ENCODE measurements at places on chromosomes 6 and 20.

DNA sequence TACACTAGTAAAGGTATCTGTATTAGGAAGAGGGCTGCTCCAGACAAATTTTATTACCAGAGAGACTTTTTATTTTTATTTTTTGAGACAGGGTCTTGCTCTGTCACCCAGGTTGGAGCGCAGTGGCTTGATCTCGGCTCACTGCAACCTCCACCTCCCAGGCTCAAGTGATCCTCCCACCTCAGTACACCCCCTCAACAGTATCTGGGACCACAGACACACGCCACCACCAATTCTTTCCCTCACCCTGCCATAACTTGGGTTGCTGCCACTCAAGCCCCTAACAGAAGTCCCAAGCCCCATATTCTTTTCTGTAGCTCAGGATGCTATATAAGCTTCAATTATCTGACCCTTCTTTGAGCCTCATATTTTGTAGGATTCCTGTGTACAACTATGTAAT lies 6.9 kb downstream of the BCL2L1 start:
- DNase-seq, result no peak

GRCh38 chr6:43788301-43788700 lies 18.3 kb downstream of the VEGFA start:
- no peak for DNase-seq

DNA sequence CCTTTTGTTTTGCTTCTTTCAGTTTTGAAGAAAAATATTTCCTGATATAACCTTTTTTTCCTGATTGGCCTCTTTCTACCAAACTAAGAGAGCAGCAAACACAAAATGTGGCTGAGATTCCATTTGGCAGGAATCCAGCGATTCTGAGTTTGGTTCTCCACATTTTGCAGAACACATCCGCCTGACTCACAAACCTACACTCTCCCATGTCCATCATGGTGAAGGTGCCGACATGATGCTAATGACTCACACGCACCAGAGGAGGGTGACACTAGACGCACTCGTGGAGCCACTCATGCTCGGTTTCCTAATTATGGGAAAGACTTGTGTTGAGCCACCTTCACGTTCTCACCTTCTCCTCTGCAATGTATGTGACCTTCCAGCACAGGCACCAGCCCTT lies 45.9 kb upstream of the DUSP22 start:
- no peak for DNase-seq

DNA sequence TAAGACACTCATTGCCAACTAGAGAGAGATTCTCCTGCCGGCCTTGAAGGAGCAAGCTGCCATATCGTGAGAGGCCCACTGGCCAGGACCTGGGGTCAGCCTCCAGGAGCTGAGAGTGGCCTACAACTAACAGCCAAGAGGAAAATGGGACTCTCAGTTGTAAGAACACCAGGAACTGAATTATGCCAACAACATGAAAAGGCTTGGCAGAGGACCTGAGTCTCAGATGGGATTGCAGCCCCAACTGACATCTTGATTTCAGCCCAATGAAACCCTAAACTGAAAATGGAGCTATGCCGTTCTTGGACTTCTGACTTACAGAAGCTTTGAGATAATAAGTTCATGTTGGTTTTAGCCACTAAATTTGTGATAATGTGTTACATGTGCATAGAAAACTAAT lies 193.5 kb upstream of the LRFN2 start:
- DNase-seq, result no peak

DNA sequence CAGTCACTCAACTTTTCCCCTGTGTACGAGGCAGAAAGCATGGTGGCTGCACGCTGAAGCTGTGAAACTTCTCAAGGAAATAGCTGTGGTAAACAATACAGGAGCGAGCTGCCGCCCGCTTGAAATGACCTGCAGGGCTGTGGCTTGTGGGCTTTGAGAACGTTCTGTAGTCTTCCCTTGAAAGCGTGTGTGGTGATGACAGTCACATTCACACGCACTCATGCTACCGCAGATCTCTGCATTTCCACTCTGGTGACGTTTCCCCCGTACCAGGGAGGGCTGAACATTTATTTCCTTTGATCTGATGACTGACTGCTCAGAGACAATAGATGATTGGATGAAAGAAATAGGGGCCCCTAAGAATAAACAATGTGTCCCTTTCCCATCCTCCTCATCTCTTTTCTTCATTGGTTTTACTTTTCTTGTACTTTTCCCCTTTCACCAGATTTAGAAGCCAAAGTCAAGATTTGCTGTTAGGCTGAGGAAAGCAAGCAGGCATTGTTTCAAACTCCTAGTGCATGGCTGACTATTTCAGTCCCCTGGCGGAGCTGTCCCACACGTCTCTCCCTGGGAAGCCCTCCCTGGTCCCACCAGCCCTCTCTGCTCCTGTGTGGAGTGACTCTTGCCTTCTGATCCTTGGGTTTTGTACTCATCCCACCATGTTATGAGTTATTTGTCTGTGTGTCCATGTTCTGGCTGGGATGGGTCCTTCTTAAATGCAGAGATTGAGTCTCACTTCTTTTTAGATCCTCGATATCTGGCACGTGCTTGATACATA lies 3.9 kb downstream of the SYTL3 start:
- peak; percentile 74 for DNase-seq

DNA sequence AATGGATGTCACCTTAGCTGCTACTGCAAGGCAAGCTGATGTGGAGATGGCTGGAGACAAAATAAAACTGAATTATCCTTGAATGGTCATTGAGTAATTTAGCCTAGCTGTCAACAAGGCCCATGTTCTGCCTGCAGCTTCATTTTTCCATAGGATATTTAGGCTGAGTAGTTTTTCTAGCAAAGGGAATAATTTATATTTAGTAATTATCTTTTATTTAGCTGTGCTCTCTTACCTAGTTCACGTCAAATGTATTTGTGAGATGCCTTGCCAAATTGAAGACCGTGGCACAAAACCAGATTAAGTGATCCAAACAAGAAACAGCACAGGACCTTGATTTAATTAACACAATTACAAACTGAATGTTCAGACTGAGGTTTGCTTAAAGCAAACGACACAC lies 77.4 kb upstream of the CEP162 start:
- DNase-seq, result no peak

DNA sequence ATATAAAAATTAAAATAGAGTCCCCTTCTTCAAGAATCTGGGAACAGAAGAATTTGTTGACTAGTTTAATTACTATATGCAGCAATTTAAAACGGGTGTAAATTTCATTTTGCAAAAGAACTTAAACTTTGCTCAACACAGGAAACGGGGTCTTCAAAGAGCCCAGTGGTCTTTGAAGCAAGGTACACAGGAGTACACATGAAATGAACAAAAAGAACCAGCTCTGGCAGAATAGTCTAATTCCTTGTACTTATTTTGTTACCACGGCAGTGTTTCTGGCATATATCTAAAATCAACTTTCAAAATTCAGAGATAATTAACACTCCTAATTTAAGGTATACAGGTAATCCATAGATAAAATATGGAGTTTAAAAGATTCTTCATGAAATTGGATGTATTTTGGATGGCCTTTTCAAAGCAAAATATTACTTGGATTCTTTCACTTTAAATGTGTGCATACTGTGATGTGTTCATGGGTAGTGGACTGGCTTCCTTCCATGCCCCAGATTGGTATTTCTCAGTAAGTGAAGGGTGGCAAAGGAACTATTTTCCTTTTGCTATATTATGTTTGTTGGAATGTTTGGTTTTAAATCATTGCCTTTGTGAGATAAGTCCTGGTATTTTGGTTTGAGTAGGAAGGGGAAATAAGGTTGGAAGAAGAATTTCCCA lies 96.8 kb upstream of the THEMIS start:
- no peak for DNase-seq

GRCh38 chr6:106177786-106178185 lies 91.7 kb downstream of the PRDM1 start:
- no peak for DNase-seq

DNA sequence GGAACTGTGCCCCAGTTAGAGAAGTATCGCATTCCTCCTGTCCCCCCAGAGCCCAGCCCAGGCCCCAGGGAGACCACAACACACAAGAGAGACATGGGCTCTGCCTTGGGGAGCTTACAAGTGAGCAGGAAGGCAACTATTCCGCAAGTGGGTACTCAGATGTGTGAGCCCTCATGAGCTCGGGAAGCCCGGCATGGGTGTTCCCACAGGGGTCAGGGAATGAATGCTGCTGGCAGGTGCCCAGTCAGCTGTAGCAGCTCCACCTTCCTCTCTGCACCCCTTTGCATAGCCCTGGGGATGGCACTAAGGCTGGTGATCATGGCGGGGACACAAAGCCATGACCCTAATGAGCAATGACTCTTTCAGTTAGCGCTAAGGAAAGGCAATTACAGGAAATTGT lies 194.1 kb downstream of the SYNDIG1 start:
- DNase-seq, result no peak

DNA sequence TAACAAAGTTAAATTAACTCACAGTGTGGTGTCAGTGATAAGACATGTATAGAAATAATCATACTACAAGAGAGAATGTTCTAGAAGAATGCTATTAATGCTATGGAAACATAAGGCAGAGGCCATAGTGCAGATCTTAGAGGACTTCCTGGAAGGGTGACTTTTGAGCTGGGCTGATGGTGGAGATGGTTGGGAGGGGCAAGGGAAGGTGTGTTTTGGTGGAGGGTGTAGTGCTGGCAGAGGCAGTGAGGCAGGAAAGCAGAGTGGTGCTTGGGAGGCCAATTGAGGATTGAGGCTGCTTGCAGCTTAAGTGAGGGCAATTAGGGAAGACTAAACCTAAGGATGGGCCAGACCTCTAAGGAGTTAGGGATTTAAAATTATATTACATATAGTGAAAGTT lies 58.5 kb upstream of the FNDC1 start:
- DNase-seq, result no peak

- no peak for DNase-seq
Measured at GRCh38 chr6:169963581-169964297, 212.3 kb downstream of the ERMARD start.

DNA sequence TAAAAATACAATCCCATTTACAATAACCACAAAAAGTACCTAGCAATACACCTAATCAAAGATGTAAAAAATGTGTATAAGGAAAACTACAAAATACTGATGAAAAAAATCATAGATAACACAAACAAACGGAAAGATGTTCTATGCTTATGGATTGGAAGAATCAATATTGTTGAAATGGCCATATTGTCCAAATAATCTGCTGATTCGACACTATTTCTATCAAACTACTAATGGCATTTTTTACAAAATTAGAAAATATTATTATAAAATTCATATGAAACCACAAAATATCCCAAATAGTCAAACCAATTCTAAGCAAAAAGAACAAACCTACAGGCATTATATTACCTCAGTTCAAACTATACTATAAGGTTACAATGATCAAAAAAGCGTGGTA lies 978.3 kb upstream of the MAP3K7 start:
- DNase-seq, result no peak

DNA sequence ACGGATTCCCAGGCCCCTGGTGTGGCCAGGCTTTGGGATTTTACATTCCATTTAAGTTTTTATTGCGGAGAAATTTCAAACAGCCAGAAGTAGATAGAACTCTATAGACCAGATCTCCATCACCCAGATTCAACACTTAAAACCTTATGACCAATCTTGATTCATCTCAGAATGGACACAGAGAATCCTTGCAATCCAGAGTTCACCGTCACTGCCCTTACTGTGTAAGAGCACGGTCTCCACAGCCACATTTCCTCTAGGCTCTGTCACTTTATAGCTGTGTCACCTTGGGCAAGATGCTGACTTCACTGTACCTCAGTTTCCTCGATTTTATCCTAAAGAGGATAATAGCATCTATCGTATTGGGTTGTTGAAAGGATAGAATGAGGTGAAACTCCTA lies 979 bp downstream of the ZNF133 start:
- DNase-seq, result no peak

DNA sequence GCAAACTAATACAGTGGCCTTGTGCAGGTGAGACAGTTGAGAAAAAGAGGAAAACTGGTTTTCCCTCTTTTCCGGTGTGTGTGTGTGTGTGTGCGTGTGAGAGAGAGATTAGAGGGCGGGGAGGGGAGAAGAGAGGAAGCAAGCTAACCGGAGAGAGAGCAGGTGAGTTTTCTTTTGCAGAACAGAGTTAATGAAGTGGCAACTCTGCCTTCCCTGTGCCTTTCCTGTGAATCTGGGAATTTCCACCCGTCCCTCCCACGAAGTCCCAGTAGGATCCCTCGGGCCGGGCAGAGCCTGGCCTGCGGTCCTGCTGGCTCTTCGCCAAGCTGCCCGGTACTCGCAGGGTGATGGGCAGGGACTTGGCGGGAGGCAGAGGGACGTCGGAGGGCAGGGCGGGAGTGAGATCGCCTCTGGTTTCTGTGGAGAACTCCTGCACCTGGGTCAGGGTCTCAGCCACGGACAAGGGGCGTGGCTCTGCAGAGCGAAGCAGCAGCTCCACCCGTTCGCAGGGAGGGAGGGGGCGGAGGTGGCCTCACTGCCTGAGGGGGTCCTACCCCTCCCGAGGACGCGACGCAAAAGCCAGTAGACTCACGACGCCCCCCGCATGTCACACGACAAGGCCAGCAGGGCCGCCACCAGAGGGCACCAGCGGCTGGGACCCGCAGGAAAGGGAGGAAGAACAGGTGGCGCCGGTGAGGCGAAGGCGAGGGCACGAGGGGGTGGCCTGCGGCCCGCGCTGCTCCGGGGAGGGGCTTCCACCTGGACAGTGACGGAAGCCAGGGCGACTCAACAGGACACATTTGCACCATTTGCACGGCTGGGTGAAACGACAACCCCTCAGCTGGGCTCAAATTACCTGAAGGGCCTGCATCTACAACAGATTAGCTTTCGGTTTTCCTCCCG lies 51.2 kb upstream of the RNF182 start:
- peak; percentile 20 for DNase-seq

GRCh38 chr6:87241304-87241703 lies 81.1 kb upstream of the SMIM8 start:
- DNase-seq, result no peak

GRCh38 chr20:49575551-49576060 lies 7.7 kb upstream of the PTGIS start:
- no peak for DNase-seq

DNA sequence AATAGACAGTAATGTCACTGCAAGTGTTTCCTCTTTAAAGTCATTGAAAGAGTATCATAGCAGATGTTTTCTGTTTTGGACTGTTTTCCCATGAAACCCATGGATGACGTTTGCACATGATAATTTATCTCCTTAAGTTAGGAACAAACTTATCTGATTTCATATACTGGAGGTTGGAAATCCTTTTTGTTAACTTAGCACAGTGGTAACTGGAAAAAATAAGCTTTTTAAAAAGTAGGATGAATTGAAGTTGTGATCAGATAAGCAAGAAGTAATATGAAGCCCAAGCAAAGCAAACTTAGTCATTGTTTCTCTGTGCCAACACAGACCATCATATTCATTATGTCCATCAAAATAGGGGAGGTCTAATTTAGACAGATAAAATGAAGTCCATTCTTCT lies 61.6 kb downstream of the PLCB4 start:
- no peak for DNase-seq

DNA sequence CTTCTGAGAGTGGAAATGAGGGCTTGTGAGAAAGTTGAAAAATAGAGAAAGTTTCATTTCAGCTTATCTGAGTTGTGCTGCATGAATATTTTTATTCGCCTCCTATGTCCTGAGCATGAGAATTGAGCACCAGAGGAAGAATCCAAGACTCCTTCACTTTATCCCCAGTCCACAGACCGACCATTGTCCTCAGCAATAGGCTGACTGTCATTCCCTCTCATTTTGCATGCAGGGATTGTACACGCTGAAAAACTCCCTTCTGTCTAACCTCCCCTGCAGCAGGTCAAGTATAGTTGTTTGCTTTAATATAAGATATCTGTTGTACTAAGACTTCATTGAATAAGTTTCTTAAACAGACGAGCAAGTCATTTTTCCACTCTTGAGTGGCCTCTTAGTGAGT lies 437.6 kb downstream of the PRKN start:
- no peak for DNase-seq

Measured in stimulated activated CD4-positive, alpha-beta T cell treated with anti-CD3 and anti-CD28 coated beads, TNF-alpha, amount 100 ng/mL, for 1 hour (primary cell).